ENCODE measurements at places on chromosomes 11 and 22.

- DNase-seq, result no peak
Measured at GRCh38 chr11:102617466-102618008, 7.6 kb downstream of the MMP20 start.

DNA sequence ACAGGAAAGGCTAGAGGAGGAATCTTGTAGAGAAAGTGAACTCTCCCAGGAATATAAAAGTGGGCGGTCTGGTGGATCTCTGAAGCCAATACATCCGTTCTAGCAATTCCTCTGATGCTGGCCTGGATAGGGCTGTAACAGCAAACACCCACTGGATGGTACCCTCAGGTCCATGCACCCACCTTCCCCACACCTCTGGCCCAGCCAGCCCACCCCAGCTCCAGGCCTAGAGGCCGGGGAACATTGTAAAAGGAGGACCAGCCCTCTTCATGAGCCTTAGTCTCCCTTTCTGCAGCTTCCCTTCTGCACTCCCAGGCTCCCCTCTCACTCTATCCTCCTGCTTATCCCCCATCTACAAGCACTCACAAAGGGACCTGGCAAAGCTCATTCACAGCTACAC is 443.9 kb downstream of the BUD13 start:
- DNase-seq, result no peak

GRCh38 chr11:10322830-10323792 is 18.2 kb downstream of the ADM start:
- DNase-seq, result peak; percentile 90

DNA sequence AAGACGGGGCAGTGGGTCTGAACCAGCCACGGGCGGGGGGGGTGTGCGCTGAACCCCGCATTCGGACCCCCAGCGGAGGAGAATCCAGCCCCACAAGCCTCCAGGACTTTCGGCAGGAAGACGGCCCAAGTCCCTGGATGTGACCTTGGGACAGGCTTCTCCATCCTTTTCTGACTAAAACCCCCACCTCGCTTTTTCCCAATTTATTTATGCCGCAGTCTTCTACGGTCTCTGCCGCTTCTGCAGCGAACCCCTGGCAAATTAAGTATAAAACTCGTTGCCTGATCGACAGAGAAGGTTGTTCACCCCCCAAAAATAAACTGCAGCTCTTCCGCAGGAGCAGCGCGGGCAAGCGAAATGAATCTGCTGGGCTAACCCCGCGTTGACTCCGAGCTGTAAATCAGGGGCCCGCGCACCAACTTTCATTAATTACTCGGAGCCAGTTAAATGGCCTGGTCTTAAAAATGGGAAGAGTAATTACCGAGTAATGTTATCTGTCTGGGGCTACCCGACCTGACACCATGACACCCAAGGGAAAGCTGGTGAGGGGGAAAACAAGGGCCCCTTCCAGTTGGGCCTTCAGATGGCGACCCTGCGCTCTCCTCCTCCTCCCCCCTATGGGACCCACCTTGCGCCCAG is 6.6 kb downstream of the WT1 start:
- no peak for DNase-seq

DNA sequence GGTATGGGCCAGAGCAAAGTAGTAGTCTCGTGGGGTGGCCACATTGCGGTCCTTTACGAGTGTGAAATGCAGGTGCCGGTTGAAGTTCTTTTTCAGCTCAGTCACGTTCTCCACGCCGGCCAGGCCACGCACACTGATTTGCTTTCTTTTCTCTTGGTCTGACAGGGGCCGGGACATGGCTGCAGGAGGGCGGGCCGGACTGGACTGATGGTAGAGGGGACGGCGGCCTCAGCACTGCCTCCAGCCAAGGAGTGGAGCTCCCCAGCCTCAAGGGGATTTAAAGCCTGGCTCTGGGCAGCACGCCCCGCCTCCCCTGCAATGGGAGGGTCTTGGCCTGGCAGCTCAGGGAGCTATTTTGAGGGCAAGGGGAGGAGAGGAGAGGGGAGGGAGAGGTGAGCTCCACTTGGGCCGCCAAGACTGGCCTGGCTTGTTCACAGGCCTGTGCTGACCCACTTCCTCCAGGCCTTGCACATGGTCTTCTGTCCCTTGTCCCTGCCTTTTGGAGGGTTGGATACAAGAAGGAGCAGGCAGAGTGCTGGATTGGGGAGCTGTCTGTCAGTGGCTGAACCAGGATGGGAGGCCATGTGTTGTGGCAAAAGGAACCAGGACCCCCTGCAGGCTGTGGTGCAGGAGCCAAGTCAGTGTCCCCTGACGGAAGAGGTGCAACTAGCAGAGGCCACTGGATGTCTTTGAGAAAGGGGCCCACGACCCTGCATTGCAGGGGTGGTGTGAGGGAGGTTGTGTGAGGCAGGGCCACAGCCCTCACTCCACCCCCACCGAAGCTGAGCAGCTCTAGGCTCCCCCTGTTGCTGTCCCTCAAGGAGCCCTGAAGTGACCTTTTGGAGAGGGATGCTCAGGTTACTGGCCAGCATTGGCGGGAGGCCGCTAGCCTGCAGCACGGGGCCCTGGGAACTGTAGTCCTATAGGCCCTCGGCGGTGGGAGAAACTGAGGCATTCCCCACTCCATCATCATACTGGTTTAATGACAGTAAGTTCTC is at the start of gene PYGM:
Gene PYGM (minus strand): TSS at position 253 of the 998 bp plus-strand sequence. CDS start 76 bp downstream, at position 177.
- no peak for DNase-seq

DNA sequence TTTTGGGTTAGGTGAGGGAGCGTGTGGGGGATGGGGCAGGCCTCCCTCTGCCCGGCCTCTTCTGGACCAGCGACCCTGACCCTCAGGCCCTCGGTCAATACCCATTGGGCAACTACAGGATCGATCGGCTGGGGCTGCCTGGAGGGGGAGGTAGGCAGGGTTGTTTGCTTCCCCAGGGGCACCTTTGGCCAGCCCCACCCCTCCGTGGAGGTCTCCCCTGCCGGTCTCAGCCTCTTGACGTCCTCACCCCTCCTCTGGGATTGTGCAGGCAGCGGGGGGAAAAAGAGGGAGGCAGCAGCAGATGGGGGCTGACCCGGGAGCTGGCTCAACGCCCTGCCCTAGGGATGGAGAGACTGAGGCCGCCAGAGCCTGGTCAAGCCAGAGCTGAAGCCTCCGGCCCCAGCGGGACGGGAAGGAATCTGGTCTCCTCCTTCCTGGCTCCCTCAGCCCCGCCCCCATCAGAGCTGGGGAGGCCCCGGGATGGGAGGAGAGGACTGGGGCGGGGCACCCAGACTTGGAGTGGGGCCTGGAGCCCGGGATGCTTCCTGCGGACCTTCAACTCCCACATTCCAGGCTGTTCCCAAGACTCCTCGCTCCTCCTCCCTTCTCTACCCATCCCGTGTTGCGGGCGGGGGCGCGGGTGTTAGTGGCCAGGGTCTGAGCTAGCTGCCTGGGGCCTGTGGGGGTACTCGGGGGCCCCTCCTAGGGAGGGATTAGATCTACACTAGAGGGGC is 14.4 kb upstream of the CDC42EP1 start:
- DNase-seq, result peak; percentile 50

DNA sequence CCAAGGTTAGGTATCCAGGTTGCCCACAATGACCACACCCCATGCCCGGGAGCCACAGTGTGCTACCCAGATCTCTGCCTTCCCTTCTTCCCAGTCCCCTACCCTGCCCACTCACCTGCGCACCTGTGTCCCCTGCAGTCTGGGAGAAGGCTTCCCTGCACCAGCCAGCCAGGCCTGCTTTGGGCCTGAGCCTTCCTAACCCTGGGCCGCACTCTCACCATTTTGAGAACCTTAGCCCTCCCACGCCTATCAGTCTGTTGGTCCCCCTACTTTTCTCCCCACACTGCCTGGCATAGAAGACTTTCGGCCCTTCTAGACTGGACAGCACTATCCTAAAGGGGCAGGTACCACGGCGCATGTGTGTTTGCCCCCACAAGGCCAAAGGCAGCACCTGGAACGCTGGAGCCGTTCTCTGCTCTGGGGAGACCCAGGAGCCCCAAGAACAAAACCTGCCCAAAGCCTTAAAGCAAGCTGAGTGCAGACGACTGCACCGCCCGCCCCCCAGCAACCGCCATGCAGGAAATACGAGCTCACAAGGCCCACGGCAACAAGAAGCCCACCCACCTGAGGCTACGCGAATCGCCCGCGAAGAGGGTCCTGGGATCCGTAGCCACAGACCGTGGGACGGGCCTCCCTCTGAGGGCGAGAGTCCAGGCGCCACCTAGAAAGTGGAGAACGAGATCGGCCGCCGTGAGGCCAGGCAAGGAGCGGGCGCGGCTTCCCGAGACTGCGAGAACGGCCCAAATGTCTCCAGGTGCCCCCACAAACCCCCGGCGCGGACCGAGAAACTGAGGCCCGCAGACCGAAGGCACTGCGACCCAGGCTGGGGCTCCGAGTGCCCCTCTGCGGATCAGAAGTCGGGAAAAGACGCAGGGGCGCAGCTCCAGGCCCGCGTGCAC is 546 bp downstream of the GNB1L start:
- peak; percentile 18 for DNase-seq

- DNase-seq, result no peak
Measured at GRCh38 chr11:128779036-128779435, 85.2 kb downstream of the FLI1 start.

- peak; percentile 22 for DNase-seq
Measured at GRCh38 chr11:13105237-13105844, 96.2 kb downstream of the RASSF10 start.

DNA sequence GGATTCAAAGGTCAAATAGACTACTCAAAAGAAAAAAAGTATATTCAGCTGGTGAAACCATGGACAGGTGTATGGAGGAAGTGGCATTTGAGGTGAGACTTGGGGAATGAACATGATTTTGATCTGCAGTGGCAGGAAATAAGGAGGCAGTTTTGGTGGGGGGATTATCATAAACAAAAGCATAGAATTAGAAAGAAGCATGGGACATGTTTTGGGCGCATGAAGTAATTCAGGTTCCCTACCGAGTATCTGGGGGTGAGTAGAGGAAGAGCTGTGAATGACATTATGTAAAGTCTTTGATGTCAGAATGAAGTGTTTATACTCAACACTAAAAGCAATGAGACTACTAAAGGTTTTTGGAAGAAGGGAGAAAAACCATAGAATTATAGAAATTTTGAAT is 3.1 kb downstream of the CLMP start:
- DNase-seq, result no peak

GRCh38 chr11:17634776-17635550 is 84.4 kb upstream of the MYOD1 start:
- no peak for DNase-seq

GRCh38 chr11:80846442-80846841 is 1405.6 kb upstream of the TENM4 start:
- no peak for DNase-seq

- no peak for DNase-seq
Measured at GRCh38 chr11:110747531-110747930, 35.3 kb upstream of the ARHGAP20 start.

GRCh38 chr11:10518891-10519290 is 22.1 kb downstream of the RNF141 start:
- peak; percentile 35 for DNase-seq

DNA sequence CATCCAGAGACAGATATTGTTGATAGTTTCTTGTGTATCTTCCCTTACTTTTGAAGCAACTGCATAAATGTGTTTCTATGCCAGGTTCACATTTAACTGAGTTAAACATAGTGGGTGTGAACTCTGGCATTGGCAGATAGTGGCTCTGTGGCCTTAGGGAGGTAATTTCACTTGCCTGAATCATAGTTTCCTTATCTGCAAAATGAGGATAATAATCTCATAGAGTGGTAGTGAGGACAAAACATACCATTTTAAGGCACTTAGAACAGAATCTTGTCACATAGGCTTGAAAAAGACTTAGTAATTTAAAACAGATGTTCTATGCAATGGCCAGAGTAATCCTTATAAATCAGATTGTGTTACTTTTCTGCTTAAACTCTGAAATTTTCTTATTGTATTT is 56.4 kb upstream of the SYN3 start:
- no peak for DNase-seq

- no peak for DNase-seq
Measured at GRCh38 chr22:37897807-37898206, 8.3 kb upstream of the MICALL1 start.

- DNase-seq, result no peak
Measured at GRCh38 chr22:21926728-21927127, 25.9 kb downstream of the PPM1F start.

GRCh38 chr22:17769013-17769715 is 5.1 kb downstream of the BID start:
- DNase-seq, result peak; percentile 70

DNA sequence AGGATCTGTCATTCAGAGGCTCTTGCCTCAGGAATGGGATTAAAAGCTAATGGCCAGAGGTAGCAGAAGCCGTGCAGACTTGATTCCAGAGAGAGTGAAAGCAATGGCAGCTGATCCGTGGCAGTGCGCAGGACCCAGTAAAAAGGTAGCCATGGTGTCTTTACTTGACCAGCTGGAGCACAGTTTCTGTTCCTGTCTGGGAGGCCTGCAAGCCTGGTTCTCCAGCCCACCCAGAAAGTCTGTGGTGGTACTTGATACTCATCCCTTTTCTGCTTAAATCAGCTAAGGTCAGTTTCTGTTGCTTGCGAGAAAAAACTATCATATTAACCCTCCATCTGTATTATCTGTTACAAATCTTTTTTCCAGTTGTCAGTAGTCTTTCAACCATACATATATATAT is 86.7 kb downstream of the RPS6KA4 start:
- DNase-seq, result no peak
